Urinary bladder (tissue), 4 donors: ENCODE measurements at places on chromosomes 6 and 20. TPM values are rescaled to one million over a fixed set of nuclear protein-coding genes. Genes with fewer than 3 reads are reported as not detected.

GRCh38 chr6:155782320-155782731 is 326.7 kb upstream of the NOX3 start:
- DNase-seq = peak; percentile 20

- no peak for DNase-seq
These were observed 100.0 kb upstream of the RIPOR2 start for GRCh38 chr6:25035512-25036435.

The C6orf15 gene
- not detected for polyA plus RNA-seq

The CGA gene
- not detected for polyA plus RNA-seq

- no peak for DNase-seq
These were observed 83.5 kb downstream of the NDUFAF5 start for GRCh38 chr20:13868331-13868730.

DNA sequence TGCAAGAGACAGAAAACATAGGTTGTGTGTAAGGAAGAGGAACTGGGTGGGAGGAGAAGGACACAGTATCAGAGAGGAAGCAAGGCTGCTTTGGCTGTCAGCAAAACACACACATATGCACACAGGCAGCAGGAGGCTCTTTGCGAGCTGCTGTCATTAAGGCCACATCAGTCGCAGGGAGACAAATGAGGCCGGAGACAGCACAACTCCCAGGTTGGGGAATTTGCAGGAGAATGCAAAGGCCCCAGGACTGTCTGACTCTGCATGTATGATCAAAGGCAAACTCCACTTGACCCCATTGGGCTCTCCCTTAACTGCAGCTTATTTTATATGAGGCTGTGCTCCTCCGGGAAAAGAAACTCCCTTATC is 35.3 kb downstream of the METTL24 start:
- DNase-seq = no peak

GRCh38 chr6:144055121-144055931 is 40.0 kb downstream of the SF3B5 start:
- DNase-seq = no peak

GRCh38 chr6:13097454-13097853 is 230.9 kb downstream of the TBC1D7 start:
- DNase-seq = no peak

GRCh38 chr6:54578261-54578660 is 268.3 kb upstream of the FAM83B start:
- DNase-seq = no peak

The HRH3 gene
- polyA plus RNA-seq = 0.10 TPM

DNA sequence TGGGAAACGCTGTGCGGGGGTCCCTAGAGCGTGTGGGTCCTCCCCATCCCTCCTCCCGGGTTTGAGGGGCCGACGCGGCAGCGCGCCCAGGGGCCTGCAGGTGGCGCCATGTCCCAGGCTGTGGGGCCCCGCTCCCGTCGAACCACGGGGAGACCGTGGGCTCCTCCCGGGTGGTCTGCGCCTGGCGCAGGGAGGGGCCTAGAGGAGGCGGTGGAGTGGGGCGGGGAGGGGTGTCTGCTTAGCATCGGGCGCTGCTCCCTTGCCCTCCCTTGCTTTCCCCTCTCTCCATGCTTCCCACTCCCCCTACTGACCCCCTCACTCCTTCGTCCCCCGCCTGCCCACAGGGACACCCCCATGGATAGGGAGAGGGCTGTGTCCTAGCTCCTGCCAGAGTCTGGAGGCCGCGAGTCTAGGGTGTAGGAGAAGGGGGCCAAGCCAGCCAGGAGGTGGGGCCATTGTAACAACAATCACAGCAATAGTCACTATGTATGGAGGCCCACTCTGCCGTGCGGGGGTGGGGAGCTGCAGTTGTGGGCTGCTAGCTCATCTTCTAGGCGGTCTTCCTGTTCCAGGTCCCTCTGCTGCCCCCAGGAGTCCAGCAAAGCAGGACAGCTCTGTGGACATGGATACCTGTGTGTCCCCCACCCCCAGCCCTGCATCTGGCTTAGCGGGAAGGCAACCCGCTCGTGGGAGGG is 51.7 kb downstream of the CHMP4B start:
- DNase-seq = no peak

The FOXQ1 gene
- 9.0 TPM for polyA plus RNA-seq

DNA sequence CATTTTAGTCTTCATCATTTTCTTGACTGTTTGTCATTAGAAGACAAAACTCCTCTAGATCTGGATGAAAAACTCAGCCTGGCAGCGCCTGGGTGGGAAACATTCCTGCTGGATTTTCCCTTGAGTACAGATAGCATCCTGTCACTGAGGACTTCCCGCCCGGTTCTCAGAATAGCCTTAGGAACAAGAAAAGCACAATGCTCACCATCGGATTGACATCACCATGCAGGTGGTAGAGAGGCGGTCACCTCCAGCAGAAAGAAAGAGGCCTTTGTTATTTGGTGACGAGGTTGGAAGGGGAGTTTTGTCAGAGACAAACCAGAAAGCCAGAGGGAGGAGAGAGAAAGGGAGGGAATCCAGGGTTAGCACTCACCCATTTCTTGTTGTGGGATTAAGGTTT is 39.8 kb downstream of the KIF25 start:
- no peak for DNase-seq

The C20orf144 gene
- 0.03 TPM for polyA plus RNA-seq

The MYBL2 gene
- polyA plus RNA-seq = 0.38 TPM

- no peak for DNase-seq
These were observed 21.8 kb upstream of the UFL1 start for GRCh38 chr6:96499781-96500180.

The KCNQ5 gene
- 1.8 TPM for polyA plus RNA-seq

DNA sequence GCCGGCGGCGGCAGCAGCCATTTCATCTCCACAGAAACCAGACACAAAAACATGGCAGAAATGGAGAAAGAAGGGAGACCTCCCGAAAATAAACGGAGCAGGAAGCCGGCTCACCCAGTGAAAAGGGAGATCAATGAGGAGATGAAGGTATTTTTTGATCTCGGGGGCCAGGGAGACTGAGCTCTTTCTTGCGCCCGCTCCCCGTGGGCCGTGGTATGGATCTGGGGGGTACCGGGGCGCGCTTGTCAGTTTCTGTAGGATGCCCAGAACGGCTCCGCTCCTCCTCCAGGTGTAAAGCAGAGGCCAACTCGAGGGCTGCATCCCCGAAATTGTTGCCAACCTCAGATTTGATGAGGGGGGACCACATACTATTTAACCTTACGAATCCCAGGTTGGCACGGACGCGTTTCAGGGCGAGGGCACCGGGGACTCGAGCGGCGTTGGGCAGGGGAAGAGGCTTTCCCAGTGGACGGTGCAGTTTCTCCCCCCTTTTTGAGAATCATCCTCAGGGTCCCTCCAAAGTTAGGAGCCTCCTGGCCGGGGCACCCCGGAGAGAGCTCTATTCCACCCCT is 735 bp downstream of the SOBP start:
- DNase-seq = no peak

The BPIFA2 gene
- not detected for polyA plus RNA-seq

DNA sequence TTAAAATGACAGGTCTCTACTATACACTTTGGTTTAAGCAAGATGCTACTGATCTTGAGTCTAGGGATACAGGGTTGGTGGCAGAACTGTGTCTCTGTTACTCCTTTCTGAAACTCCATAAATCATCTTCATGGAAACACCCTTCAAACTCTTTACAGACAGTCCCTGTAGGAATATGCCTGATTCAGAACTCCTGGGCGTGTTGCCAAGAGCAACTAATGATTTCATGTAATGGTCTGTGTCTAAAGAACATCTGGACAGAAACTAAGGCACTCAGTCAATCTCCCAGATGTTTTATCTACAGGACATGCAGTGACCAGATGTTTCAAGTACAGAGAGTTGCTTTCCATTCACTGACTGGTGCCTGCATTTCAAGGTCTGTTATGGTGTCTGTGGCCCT is 464.4 kb upstream of the CHD6 start:
- DNase-seq = peak; percentile 72

GRCh38 chr20:63974402-63975200 is 4.8 kb downstream of the SAMD10 start:
- no peak for DNase-seq

The EYS gene
- not detected for polyA plus RNA-seq

GRCh38 chr6:82702574-82702973 is 339.0 kb downstream of the TPBG start:
- DNase-seq = no peak

GRCh38 chr6:91782802-91783201 is 1195.9 kb upstream of the MAP3K7 start:
- DNase-seq = no peak

The GDAP1L1 gene
- polyA plus RNA-seq = 0.29 TPM

The ERVFRD-1 gene
- 0.22 TPM for polyA plus RNA-seq

The GFOD1 gene
- 9.8 TPM for polyA plus RNA-seq

DNA sequence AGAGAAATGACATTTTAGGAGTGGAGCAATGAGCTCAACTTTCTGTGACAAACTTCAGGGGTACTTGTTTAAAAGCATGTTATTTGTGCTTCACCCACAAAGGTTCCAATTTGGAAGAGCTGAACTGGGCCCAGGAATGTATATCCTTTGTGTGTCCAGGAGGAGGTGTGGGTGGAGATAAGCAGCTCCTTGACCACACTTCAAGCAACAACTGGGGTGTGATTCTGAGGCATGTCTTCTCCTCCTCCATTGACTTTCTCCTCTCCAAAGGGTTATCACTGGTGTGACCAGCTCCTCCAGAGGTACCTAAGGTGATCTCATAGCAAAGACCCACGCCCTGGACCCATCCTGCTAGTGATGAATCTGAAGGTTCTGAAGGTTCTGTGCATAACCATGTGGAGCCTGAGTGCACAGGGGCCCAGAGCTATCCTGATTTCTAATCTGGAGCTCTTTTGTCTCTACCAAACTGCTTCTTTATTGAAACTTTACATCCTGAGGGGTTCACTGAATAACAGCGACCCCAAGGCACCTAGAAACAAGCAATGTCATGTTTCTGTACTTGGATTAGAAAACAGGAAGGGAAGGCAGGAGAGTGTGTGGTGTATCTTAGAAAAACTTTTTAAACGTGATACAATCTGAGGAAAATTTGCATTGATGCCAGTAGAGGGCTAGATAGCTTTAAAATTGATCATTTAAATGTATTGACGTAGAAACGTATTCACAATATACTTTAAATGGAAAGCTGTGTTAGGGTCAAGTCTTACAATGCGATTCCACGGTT is 60.9 kb upstream of the CD93 start:
- DNase-seq = no peak

GRCh38 chr6:138572167-138572875 is 73.0 kb upstream of the NHSL1 start:
- DNase-seq = peak; percentile 78

The RAMACL gene
- polyA plus RNA-seq = 0.37 TPM

GRCh38 chr6:6220718-6221117 is 99.7 kb downstream of the F13A1 start:
- DNase-seq = no peak

The PLEKHG1 gene
- 6.9 TPM for polyA plus RNA-seq

- DNase-seq = no peak
These were observed 200.2 kb upstream of the EYA4 start for GRCh38 chr6:133040803-133041419.

- DNase-seq = no peak
These were observed 131.6 kb upstream of the SOX4 start for GRCh38 chr6:21461844-21462518.

- DNase-seq = no peak
These were observed 232.5 kb downstream of the PKHD1 start for GRCh38 chr6:51854876-51855275.

The TAGAP gene
- polyA plus RNA-seq = 3.5 TPM

GRCh38 chr6:6317386-6317785 is 3.1 kb downstream of the F13A1 start:
- DNase-seq = no peak

The C6orf89 gene
- polyA plus RNA-seq = 42.2 TPM

DNA sequence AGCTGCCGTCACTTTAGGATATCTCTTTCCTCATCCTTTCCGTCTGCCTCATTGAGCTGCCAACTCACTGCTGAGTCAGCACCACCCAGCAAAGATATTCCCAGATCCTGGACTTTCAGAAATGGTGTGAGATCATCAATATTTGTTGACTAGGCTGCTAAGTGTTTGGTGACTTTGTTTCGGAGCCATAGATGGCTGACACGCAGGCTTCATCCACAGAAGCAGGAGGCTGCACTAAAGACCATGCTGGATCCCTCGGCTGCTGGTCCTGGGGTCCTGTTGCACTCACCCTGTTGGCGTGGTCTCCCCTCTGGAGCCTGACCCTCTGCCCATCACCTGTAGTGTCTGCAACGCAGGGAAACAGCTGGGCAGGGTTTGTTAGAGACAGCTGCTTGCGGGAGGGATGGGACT is 96.5 kb downstream of the ERMARD start:
- DNase-seq = no peak

The CCR6 gene
- 0.20 TPM for polyA plus RNA-seq

GRCh38 chr6:13522656-13523055 is 35.3 kb upstream of the GFOD1 start:
- DNase-seq = no peak

DNA sequence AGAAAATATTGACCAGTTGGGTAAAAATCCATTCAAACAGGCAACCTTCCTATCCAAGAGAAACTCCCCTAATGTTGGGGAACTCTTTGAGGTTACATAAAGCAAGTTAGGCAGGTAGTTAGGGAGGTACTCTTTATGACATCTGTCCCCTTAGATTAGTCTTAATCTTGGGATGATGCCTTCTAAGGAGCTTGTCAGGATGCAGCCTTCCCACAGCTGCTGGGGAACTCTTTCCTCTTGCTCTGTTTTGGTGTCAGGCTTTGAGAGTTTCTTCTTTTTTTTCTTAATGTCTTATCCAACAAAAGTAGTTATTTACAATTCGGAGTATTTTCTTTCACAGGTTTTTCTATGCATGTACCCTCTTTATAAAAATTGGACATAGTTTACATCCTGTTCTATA is 194.8 kb downstream of the CDKAL1 start:
- DNase-seq = no peak

The FITM2 gene
- polyA plus RNA-seq = 8.0 TPM

DNA sequence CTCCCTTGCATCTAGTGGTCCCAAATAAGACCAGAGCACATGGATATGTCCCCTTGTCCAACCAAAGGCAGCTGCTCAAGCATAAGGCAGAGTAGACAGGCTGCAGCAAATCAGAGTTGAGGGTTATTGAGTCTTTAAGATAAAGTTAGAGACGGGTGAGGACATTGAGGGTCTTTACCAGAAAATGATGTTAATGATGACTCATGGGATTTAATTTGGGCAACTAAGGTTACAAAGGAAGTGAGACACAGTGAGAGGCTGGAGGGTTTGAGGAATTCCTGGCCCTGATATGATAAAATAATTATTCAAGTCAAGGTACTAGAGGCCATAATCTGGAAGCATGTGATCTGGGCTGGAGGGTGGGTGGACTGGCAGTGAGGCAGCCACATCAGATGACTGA is 133.6 kb downstream of the ALDH8A1 start:
- no peak for DNase-seq

- no peak for DNase-seq
These were observed 7.2 kb downstream of the TFAP2A start for GRCh38 chr6:10407674-10408054.

DNA sequence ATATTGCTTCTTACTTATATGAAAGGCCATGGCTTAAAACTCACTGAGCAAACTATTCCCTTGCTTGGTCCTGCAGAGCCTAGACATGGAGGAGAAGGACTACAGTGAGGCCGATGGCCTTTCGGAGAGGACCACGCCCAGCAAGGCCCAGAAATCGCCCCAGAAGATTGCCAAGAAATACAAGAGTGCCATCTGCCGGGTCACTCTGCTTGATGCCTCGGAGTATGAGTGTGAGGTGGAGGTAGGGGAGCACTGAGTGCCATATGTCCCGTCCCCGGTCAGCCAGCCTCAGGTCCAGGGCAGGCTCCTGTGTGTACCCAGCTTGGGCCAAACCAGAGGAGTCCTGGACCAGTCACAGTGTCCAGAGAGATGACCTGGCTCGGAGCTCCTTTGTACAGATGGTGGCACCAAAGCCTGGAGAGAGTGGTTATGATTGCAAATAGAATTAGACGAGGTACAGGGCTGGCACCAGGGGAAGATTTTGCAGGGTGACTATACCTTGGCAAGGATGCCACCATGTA is 21.0 kb downstream of the EPB41L1 start:
- no peak for DNase-seq

GRCh38 chr6:39907871-39908575 is 26.2 kb downstream of the MOCS1 start:
- DNase-seq = no peak
